NCI-H345 (cell line): ENCODE measurements at places on chromosomes 1 and 21.

DNA sequence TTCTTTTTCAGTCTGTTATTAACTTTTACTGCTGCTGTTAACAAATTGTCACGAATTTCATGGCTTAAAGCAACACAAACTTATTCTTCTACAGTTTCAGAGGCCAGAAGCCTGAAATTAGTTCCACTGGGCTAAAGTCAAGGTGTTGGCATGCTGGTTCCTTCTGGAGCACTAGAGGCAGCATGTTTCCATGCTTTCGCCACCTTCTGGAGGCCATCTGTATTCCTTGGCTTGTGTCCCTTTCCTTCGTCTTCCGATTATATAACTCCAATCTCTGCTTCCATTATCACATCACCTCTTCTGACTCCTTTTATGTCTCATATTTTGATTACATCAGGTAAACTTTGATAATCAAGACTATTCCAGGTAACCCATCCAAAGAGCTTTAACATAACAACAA lies 1742.1 kb downstream of the BRINP3 start:
- no peak for DNase-seq

- peak; percentile 71 for DNase-seq
Observed at GRCh38 chr1:58515794-58516401, 30.6 kb downstream of the OMA1 start.

DNA sequence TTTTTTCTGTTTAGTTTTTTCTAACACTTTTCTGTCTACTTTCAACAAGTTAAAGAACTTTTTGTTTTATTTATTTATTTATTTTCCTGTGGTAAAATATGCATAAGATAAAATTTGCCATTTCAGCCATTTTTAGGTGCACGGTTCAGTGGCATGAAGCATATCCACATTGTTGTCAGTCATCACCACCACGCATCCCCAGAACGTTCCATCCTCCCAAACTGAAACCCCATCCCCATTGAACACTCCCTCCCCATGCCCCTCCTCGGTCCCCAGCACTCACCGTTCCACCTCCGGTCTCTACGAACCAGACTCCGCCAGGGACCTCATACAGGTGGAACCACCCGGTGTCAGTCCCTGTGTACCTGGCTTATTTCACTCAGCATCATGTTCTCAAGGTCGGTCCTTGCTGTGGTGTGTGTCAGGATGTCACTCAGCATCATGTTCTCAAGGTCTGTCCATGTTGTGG lies 118.1 kb downstream of the SIK1 start:
- no peak for DNase-seq

DNA sequence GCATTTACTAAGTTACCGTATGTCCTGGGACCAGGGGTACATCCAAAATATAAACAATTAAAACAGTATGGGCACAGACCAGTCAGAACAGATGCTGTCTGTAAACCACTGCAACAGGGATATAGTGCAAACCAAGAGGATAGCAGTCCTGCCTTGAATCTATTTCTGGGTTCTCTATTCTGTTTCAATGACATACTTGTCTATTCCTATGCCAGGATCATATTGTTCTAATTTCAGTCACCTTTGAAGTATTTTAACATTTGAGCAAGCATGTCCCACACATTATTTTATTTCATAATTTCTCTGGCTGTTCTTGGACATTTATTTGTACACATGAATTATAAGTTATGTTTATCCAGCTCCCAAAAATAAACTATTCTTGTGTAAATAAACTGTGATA lies 28.2 kb upstream of the SYDE2 start:
- no peak for DNase-seq

DNA sequence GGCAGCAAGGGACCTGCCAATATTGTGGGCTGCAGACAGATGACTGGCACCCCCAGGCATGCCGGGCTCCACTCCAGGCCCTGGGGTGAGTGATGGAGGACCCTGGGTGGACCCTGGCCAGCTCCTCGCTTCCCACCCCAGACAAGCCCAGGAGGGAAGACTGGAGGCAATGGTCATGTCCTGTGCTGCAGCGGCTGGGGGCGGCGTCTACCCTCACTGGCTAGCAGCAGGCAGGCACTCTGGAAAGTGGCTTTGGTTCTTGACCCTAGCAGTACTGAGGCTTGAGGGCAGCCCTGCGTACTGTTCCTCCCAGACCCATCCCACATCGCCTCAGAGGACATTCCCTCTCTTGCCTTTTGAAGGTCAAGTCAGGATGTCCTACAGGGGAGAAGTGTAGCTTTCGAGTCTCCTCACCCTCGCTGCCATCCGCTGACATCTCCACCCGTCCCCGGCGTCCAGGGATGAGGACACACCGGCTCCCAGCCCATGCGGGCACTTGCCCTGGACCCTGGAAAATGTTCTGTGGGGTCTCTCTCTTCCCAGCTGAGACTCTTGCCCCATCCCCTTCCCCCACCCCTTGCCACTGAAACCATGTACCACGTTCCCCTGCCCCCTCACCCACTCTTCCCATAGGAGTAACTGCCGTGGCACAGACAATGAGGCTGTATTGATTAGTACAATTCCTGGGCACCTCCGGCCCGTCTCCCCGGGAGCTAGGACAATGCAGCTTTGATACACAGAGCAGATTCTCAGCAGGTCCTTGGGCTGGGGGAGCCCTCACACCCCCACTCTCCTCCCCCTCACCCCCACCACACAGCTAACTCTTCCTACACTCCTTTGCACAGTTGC lies 15.0 kb downstream of the SLC6A9 start:
- DNase-seq: no peak

DNA sequence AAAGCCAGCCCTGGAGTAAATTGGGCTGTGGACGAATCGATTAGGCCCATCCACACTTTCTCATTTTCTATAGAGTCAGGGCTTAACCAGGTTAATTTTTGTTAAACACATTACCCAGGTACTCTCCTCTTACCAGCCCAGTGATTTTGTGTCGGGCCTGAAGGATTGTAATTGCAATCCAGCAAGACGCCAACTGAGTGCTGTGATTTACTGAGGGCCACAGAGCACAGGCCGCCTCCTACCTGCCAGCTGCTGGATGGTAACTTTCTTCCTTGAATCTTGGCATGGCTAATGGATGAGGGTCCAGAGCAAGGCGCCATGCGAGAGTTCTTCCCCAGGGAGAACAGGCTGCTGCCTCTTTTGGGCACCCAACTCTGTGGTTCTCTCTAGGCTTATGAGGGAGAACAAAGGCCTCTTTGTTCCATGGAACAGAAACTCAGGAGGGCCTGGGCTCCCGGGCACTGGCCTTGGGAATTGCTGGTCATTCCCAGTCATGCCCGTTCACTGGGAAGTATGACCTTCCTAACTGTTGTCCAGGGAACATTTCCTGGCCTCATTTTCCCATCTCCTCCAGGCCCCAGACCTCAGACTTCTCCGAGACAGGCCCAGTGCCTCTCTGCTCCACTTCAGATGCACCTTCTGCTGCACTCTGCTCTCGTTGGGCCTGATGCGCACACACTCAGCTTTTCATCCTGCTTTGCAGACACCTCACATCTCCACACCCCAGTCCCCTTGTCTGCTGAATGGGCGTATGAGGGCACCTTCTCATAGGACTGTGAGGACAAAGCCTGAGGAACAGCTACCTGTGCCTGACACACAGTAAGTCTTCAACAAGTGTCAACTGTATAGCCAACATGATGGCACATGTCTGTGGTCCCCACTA lies 57.3 kb downstream of the SYF2 start:
- no peak for DNase-seq

DNA sequence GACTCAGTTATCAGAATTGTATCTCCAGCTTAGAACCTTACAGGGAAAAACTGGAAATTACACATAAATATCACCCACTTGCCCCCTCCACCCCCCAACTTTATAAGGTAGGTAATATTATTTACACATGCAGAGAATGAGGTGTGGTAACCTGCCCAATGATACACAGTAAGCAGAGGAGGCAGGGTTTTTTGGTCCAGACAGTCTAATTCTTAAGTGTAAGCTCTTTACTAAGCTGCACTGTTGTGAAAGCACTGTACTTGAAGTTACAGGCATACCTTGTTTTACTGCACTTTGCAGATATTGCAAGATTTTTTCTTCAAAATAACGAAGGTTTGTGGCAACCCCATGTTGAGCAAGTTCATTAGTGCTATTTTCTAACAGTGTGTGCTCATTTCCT lies 24.8 kb upstream of the MYOCOS start:
- DNase-seq: no peak

- DNase-seq: no peak
Observed at GRCh38 chr1:211530102-211530501, 38.1 kb upstream of the RD3 start.

- DNase-seq: no peak
Observed at GRCh38 chr1:180153032-180153431, 1.6 kb upstream of the QSOX1 start.

GRCh38 chr21:32137931-32138330 lies 140.9 kb downstream of the MIS18A start:
- DNase-seq: no peak

- DNase-seq: no peak
Observed at GRCh38 chr1:8427986-8428385, 110.1 kb downstream of the SLC45A1 start.

DNA sequence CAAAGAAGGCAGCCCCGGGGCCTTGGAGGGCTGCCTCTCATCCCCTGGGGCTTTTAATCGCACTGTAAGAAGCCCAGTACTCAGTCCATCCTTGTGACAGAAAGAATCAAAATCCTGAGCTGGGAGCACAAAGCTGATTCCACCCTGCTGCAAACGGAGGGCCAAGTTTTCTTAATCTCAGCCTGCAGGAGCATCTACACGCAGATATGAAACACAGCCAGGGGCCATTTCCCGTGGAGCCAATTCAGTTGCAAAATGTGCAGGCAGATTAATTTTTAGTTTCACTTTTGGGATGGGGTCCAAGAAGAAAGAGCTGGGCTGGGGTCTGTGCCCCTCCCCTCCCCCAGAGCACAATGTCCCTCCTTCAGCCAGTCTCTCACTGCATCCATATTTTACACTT lies 4.4 kb downstream of the LYPD8 start:
- no peak for DNase-seq

- no peak for DNase-seq
Observed at GRCh38 chr1:91591175-91591974, 90.7 kb downstream of the CDC7 start.
